ENCODE measurements at places on chromosomes 5 and 9.

DNA sequence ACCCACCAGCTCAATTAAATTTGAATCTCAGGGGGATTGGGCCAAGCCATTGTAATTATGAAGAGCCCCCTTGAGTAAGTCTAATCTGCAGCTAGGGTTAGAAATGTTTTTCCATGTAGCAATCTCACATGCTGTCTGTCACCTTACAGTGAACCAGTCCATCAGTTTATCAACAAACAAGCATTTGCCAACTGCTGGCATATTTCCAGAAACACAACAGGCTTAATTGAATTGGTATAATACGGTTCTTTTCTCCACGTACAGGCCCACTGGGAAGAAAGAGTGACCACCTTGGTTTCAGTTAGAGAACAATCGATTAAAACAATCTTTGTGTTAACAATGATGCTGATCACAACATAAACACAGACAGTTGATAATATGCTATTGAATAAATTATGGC, 67.4 kb downstream of the NSUN2 start:
- DNase-seq = no peak

GRCh38 chr9:4987961-4988421, 2.9 kb downstream of the JAK2 start:
- DNase-seq = peak; percentile 49

- DNase-seq = peak; percentile 47
These were observed 2.8 kb downstream of the CAMK2A start for GRCh38 chr5:150286820-150287219.

- no peak for DNase-seq
These were observed 25.3 kb downstream of the KLF9 start for GRCh38 chr9:70389188-70389587.

DNA sequence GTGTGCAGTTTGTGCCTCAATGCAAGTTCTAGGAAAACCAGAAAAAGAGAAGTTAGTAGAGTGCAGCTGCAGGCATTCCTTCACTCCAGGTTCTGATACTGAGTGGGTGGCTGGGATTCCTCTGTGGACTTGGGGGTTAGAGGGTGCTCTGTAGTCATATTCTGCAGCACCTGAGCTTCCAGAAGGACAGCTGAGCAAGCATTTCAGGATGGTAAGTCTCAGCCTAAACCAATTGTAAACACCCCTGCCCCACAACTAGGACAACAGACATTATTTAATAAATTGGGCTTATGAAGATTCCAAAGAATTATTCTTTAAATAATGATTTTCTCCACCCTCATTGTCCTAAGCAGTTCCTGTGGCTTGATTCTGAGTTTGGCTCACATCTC, 9.1 kb downstream of the FAXDC2 start:
- no peak for DNase-seq

Measured in nephron progenitor cell (in vitro differentiated cells).